ENCODE measurements at places on chromosomes 4 and X. TPM values are rescaled to one million over a fixed set of nuclear protein-coding genes. Genes with fewer than 3 reads are reported as not detected.

Gene PI4K2B
- total RNA-seq, result 28.4 TPM

Gene CCDC120
- 15.7 TPM for total RNA-seq

Gene SPANXN4
- not detected for total RNA-seq

Gene TCEAL6
- not detected for total RNA-seq

Gene ZFP92
- 0.18 TPM for total RNA-seq

Gene ADRA2C
- 0.92 TPM for total RNA-seq

Gene TET2
- total RNA-seq, result 30.8 TPM

Gene HPSE
- total RNA-seq, result 13.3 TPM

Gene FAM9B
- not detected for total RNA-seq

Gene MAP7D3
- 4.1 TPM for total RNA-seq

Gene SLC9B1
- total RNA-seq, result 0.39 TPM

Gene GLOD5
- total RNA-seq, result 11.4 TPM

Gene RTL3
- not detected for total RNA-seq

Gene CYBB
- total RNA-seq, result 8.8 TPM

Gene TMSB15A
- total RNA-seq, result 0.46 TPM

Gene IL13RA1
- 112 TPM for total RNA-seq

Gene ERAS
- not detected for total RNA-seq

Gene ARHGAP24
- 6.0 TPM for total RNA-seq

Gene TMPRSS11B
- not detected for total RNA-seq

Gene IDUA
- total RNA-seq, result 28.7 TPM

Gene PITX2
- 1.1 TPM for total RNA-seq

Measured in left colon (tissue), 2 donors.